CD4-positive, CD25-positive, alpha-beta regulatory T cell (primary cell): ENCODE measurements at places on chromosomes 6 and 20.

- no peak for DNase-seq
Measured at GRCh38 chr6:151101816-151102694, 137.7 kb upstream of the AKAP12 start.

DNA sequence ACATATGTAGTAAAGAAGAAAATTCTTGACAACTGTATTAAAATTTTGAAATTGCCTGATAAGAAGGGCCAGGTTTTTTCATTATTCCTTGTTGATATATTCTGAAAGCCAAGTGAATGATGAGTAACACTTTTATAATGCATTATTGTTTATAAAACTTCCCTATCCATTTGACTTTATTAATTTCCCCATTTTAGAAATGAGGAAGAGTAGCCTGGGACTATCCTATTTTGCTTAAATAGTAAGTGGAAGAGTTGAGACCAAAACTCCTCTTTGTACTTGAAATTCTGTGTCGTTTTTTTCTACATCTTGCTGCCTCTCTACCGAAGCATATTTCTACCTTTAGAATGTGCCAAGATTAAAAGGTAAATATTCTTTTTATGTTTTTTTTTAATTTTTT lies 39.7 kb downstream of the TRMT11 start:
- no peak for DNase-seq

- no peak for DNase-seq
Measured at GRCh38 chr20:39524371-39524911, 562.3 kb downstream of the DHX35 start.

DNA sequence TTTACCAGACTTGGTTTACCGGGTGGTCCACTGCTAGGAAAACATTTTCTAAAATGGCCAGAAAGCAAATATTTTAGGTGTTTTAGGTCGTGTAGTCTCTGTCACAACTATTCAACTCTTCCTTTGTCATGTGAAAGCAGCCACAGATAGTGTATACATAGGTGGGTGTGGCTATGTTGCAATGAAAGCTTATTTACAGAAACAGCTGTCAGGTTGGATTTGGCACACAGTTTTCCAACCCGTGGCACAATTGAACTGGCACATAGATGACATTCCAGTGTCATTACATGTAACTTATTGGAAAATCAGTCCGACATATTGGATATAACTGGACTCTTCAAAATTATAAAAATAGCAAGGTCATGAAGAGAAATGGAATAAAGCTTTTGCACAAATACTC lies 68.9 kb upstream of the KCNQ5 start:
- no peak for DNase-seq

DNA sequence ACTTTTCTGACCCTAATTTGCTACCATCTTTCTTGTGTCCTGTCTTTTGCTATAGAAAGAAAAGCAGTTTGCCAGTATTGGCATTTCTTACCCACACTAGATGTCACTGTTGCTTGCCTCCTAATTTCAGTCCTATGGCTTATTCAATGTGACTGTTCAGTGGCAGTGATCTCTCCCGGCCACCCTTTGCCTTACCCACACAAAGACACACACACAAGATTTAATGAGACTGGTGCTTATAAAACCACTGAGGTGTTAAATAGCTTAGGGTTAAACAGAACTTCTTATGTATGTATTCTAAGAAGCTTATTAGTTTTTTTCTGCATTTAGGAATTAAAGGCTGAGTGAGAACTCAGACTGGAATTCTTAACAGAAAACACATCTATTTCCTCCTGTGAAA lies 233.6 kb upstream of the ASCC3 start:
- DNase-seq = no peak

GRCh38 chr20:37335642-37336368 lies 10.1 kb upstream of the SRC start:
- no peak for DNase-seq

DNA sequence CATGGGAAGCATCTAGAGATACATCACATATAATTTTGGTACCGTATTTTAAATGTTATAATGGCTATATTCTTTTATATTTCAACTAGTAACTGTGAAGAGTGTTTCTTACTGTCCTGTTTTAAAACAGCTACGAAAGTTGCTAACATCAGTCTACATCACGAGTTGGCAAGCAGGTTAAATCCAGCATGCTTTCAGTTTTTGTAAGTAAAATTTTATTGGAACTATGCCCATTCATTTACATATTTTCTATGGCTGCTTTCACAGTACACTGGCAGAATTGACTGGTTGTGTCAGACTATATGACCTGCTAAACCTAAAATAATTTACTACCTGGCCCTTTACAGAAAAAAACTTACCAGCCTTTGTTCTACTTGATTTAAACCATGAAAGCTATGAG lies 478.1 kb downstream of the PHF3 start:
- no peak for DNase-seq
